ENCODE measurements at places on chromosomes 2 and 18.

GRCh38 chr2:219724628-219725027 lies 97.2 kb downstream of the SLC4A3 start:
- DNase-seq, result no peak

GRCh38 chr2:158021226-158021625 lies 80.5 kb upstream of the UPP2 start:
- no peak for DNase-seq

DNA sequence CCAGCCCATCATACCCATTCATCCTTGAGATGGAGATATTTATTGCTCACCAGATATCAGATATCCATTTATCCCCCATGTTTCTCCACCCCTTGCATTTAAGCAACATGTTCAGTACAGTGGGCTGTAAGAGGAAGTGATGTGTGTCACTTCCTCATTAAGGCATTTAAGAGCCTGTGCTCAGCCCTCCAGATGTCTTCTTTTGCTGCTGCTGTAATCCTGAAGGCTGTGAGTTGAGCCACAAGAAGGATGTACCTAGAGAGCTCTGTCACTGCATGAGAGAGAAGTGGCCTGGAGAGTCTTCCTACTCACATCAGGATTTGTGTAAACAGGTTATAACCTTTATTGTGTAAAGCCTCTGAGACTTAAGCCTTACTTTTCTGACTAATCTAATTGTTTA lies 151.8 kb upstream of the UNC80 start:
- DNase-seq, result no peak

- no peak for DNase-seq
Measured at GRCh38 chr2:85434696-85435095, 16.2 kb downstream of the SH2D6 start.

- DNase-seq, result no peak
Measured at GRCh38 chr2:117065912-117066311, 748.6 kb upstream of the DDX18 start.

- DNase-seq, result peak; percentile 44
Measured at GRCh38 chr18:45993438-45993837, 26.3 kb upstream of the EPG5 start.

DNA sequence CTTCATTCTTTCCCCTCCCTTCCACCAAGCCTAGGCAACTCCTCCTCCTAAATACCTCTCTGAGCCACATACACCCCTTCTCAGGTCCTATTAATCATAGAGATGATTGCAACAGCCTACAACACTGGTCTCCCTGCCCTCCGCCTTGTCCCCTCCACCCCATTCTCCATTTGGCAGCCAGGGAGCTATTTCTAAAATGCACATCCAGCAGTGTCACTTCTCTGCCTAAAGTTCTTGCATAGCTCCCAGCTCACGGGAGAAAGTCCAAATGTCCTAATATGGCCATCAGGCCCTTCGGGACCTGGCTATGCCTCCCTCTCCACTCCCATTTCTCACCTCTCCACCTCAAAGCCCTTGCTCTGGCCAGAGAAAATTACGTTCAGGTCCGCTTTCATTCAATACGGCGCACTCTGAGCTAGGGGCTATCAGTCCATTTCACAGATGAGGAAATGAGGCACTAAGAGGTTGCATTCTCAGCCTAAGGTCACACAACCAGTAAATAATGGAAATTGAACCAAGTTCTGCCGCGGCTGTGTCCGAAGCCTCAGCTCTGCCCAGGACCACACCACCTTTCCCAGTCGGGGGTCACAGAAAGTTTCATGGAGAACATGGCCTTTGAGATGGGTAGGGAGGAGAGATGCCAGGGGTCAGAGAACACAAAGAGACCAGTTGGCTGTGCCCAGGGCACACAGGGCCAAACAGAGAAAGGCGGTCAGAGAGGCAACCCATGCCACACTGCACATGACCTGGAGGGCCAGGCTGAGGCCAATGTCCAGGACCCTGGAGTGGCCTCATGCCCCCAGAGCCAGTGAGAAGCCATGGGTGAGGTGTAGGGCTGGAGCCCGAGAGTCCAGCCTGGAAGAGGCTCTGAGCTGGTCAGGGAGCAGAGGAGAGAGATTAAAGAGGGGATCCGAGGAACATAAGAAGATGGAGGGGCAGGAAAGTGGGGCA lies 72.8 kb downstream of the TNS1 start:
- peak; percentile 69 for DNase-seq

DNA sequence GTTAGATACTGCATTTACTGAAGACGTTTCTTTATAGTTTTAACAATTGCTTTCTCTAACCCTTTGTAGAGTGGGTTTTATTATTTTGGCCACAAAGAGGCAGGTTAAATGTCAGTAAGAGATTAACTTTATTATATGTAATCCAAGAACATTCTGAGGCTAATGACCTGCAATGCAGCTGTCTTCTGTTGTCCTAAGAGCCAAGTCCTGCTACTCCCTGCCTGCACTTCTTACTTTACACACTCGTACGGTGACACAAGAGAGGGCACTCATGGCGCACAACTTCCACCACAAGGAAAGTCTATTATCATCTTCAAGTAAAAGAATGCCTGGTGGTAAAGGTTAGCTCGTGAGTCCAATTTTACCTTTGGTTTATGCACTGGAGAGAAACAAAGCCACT lies 471.0 kb upstream of the HNMT start:
- no peak for DNase-seq

DNA sequence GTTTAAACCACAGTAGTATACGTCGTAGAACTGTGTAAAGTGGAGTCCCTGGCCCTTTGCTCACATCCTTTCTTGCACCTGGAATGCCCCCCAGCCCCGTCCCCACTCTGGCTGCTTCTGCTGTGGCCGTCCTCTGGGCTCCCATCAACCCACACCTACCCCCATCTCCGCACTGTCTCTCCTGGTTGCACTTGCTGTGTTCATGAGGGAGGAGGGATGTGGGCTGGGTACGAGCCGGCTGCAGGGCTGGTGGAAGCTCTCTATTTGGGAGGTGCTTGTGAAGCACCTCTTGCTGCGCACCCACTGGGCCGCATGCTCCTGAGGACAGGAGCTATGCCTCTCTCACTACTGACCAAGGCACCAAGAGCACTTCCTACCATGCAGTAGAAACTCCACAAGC lies 5.1 kb downstream of the OR6B3 start:
- DNase-seq, result no peak

DNA sequence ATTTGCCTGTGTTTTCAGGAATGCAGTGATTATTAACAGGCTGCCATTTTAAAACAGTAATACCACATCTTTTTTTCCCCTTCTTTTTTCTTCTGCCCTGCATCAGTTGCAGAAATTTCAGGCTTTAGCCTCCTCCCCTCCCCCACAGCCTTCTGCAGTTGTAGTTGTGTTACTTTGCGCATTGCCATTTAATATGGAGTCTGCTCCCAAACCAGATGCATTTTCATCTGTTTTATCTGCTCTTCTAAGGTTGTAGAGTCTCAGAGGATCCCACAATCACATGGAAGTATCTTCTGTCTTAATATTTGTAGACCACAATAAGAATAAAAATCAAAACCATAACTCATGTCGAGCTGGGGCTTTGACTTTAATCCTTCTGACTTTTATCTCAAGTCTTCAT lies 3.8 kb downstream of the ASXL3 start:
- DNase-seq, result no peak

DNA sequence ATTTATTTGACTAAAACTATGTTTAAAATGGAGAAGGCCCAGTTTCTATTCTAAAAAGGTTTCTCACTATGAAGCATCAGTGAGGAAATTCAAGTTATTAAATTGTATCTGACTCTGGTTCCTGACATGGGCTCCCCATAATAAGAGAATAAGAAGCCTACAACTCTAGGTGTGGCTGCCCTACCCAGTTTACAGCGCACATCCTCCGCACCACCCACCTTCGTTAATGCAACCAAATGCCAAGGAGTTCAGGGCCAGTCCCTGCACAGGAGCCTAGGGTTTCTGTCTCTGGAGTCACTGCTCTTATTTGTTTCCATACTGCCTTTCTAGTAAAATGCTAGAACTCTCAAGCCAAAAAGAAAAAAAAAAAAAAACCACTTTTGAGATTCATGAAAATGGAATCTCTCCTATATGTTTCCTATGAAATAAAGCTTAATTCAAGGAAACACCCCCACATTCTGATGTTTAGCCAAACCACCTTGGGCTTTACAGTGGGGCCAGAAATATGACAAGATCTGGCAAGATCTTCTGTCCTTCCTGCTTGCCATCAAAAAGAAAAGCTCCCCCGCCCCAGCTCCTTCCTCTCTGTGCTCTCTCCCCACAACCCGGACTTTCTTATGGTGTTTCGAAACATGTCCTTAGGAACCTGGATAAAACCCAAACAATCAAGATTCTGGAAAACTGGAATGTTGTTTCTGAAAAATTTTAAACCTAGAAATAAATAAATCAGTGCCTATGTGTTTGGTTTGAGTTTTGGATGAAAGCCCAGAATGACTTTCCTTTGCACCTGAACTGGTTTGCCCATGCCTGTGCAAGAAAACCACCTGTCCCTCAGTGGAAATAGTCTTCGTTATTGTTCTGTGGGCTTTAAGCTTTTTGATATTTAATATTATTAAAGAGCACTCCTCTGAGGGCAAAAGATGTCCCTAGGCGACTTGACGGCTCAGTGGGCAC lies 136.7 kb downstream of the SP3 start:
- DNase-seq, result no peak

- no peak for DNase-seq
Measured at GRCh38 chr2:156436497-156437085, 412 bp downstream of the GPD2 start.

GRCh38 chr2:33210626-33211025 lies 263.9 kb downstream of the LTBP1 start:
- DNase-seq, result peak; percentile 86

DNA sequence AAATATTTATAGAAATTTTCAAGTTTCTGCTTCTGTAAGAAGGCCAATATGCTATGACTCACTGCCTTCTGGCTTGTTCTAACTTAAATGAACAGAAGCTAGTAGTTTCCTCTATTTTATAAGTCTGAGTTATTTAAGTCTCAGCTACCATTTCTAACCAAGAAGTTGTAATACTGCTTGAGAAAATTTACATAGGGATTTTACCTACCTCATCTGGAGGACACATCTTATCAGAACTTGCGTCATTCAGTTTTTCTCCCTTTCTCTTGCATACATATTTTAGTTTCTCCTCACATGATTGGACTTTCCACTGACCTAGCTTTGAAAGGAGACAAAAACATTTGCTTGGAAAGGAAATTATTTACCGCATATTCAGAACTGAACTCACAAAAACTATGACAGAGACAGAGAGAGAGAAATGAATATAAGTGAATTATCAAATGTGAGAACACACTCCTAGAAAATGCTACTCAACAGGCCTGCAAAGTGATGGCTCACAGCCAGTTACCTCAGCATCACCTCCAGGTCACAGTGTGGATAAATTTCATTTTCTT lies 81.1 kb upstream of the CD302 start:
- peak; percentile 9 for DNase-seq

DNA sequence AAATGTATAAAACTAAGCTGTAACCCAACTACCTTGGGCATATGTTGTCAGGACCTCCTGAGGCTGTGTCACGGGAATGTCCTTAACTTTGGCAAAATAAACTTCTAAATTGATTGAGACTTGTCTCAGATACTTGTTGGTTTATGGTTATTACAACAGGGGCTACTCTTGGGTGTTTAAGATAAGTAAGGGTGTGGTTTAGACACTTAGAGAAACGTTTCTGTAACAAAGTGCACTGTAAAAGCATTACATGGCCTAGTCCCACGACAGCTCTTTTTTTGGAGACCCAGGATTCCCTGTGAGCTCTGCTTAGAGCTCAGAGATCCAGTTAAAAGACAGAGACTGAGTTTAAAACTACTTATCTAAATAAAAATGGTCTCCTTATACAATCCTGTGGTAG lies 32.3 kb upstream of the LIPG start:
- DNase-seq, result no peak

- no peak for DNase-seq
Measured at GRCh38 chr2:163690896-163691295, 44.9 kb downstream of the FIGN start.

DNA sequence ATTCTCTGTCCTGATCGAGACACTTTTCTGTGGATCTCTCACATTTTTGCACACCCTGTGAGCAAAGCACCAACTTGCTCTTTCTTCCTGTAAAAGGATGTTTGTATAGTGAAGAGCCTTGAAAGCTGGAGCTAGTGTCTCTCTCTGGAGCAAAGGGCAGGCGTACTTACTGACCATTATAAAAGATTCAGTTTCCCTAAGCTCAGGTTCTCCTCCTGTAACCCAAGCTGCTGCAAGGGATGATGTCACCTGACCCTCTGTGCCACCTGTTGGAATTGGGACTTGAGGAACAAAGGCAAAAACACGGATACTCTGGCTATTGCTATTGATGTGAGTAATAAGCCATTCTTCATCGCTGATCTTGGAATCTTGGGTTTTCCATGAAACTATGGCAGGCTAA lies 52.6 kb upstream of the NEMP2 start:
- no peak for DNase-seq

All from GM04504 (cell line).